ENCODE measurements at places on chromosomes 16 and 17. TPM values are rescaled to one million over a fixed set of nuclear protein-coding genes. Genes with fewer than 3 reads are reported as not detected.

The MILR1 gene
- total RNA-seq, result 6.5 TPM

The ALOX12B gene
- 0.41 TPM for total RNA-seq

The DRC7 gene
- 1.8 TPM for total RNA-seq

The P2RX5 gene
- 5.4 TPM for total RNA-seq
